H1 (cell line): ENCODE measurements at places on chromosomes 3 and 15. TPM values are rescaled to one million over a fixed set of nuclear protein-coding genes. Genes with fewer than 3 reads are reported as not detected.

- no peak for DNase-seq
These were observed 282.5 kb upstream of the STT3B start for GRCh38 chr3:31250116-31250777.

- DNase-seq = peak; percentile 29
These were observed 24.4 kb upstream of the OCA2 start for GRCh38 chr15:28123408-28124023.

DNA sequence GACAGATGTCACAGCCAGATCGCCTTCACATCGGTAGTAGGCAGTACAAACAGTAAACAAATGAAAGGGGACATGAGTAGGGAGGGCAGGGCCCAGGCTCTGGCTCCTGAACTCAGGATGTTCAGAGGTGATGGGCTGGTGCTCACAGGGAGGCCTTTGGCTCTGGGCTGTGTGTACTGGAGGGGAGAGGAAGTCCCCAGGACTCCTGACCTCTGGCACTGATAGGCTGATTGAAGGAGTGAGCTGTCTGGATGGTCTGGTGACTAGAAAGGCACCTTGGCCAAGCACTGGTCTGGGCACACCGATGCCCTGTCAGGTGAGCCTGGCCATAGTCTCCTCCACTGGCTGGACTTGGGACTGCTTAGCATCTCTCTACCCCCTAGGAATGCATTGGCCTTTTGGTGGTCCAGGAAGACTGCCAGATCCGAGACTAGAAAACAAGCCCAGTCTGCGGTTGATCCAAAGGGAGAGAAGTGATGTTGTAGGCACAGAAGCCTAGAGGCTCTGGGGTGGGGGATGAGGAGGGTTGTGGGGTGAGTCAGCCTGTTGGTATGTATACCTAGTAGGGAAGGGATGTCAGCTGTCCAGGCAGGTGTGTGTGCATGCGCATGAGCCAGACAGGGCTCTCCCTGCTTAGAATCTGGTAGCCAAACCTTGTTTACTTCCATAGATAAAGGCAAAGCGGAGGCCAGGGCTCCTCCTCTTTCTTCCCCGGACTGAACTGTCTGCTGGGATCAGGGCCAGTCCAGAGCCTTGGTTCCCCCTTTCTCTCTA lies 1.9 kb downstream of the SPINT1 start:
- no peak for DNase-seq

GPR149 gene
- total RNA-seq = not detected in 2 replicates

AGBL1 gene
- total RNA-seq = not detected in 2 replicates
